Central memory CD4-positive, alpha-beta T cell (primary cell): ENCODE measurements at places on chromosomes 12 and 14.

DNA sequence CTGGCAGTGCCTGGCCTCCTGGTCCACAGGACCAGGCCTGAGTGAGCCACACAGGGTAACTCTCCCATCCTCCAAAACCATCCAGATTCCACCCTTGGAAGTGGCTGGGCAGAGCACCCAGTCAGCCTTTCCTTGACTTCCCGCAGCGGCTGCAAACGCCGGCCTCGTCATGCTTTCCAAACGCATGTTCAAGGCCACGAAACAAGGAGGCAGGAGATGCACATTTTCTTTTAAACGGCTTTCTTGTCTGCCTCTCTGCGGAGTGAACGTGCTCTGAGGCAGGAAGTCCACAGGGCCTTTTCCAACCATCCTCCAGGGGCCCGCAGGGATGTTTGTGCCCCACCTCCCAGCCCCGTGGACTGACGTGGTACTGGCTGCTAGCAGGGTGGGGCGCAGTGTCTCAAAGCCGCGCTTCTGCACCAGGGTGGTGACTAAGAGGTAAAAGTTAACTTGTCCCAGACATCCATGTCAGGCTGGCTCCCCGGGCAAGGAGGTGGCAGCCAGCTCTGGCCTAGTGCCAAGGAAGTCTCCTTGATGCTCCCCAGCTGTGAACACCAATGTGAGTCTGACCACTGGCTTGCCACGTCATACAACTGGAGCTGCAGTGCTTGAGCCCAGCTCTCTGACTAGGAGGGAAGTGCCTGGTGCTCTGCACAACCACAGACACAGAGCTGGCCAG lies 45.0 kb downstream of the KCNA5 start:
- no peak for DNase-seq

GRCh38 chr14:75660238-75660629 lies 442 bp downstream of the ERG28 start:
- DNase-seq = no peak

DNA sequence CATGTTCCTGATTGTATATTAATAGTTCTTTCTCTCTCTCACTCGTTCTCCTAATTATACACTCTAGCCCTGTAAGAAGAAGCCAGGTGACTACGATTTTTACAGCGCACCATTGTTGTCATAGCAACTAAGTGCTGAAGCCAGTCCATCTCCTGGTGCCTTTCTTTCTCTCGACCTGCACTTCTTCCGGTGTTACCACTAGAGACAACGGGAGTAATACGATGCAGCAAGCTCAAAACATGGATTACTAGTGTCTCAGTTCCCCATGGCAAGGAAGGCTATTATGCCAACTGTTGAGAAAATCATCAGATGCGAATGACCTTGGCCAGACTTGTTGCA lies 40.8 kb upstream of the DCD start:
- no peak for DNase-seq

DNA sequence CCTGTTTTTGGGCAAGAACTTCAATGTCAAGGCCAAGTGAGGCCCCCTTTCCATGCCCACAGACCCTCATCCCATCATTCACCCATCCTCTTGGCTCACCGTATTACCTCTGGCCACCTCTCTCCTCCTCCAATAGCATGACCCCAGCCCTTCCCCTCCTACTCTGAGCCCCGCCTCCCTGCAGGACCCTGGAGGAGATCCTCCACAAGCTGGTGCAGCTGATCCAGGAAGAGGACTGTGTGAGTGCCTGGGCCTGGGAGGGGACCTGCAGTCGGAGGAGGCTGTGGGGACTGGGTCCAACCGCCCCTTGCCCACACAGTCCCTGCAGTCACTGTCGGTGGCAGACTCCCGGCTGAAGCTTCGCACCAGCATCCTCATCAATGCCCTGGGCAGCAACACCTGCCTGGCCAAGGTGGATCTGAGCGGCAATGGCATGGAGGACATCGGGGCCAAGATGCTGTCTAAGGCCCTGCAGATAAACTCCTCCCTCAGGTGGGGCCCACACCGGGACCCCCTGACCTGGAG lies 7.2 kb downstream of the CARMIL3 start:
- DNase-seq = no peak

DNA sequence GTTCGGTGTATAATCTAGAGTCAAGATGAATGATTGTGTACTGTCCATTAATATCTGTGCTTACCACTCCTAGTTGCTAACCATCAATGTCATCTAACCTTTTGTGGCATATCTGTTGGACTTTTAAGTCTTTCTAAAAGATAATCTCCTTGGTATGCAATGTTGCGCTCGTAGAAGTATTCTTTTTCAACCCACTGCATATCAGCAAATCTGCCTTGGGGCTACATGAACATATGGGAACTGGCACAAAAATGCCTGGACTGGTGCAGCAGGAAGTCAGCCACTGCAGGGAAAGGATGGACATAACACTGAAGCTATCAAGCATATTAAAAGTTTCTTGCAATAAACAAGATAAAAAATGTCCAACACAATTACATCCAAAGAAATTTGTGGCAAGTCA lies 124.3 kb upstream of the SLC38A4 start:
- DNase-seq = no peak

DNA sequence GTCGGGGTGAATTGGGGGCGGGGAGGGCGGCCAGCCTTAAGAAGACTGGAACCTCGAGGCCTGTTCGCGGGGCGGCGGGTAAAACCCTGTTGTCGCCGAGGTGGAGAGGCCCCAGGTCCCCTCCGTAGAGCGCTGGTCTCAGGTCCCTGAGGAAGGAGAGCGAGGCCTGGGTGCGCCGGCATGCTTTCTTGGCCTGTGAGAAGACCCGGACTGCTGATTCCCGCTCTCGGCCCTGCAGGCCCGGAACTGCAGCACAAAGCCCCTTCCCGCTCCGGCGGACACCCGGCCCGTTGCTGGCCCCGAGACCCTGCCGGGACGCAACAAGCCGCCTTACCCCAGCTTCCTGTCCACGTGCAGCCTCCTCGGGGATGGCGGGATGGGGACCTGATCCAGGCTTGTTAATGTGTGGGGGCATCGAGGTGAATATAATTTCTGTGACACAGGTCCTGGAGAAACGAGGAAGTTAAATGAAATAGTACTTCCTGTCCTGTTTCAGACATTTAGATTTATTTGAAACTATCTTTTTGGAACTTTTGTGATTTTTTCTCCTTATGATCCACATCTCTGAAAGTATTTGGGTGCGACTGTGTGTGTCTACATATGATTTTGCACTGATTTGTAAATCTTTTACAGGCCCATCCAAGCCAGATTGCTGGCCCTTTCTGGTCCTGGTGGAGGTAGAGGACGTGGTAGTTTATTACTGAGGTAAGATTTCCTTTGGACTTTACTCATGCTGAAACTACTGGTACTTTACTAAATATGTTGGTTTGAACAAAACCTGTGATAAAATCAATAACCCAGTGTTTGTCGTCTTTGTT lies 600 bp downstream of the PNN start:
- DNase-seq = no peak

DNA sequence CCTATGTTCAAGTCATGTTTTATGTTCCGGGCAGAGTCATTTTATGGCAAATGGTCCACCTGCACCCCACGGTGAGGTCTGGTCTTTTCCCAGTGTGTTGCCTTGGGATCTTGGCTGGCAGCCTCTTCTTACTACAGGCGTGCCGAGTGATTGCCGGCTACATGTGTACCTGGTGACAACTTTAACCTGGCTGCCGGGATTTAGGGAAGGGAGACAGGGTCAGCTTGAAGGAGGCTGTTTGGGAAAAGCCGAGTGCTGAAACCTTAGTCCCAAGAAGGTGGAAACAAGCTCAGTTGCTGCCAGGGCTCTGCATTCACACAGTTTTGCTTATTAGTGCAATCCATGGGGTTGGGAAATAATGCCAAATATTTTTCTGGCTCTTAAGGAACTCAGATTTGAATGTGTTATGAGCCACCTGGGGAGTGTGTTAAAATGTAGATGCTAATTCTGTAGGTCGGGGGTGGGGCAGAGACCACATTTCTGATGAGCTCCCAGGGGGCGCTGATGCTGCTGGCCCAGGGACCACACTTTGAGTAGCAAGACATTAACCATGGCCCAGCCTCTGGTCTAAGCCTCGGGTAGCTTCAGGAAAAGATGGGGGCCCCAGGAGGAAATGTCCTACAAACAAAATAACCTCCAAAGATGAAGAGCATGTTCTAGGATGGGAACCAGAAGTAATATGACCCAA lies 179.6 kb downstream of the TBX5 start:
- no peak for DNase-seq

DNA sequence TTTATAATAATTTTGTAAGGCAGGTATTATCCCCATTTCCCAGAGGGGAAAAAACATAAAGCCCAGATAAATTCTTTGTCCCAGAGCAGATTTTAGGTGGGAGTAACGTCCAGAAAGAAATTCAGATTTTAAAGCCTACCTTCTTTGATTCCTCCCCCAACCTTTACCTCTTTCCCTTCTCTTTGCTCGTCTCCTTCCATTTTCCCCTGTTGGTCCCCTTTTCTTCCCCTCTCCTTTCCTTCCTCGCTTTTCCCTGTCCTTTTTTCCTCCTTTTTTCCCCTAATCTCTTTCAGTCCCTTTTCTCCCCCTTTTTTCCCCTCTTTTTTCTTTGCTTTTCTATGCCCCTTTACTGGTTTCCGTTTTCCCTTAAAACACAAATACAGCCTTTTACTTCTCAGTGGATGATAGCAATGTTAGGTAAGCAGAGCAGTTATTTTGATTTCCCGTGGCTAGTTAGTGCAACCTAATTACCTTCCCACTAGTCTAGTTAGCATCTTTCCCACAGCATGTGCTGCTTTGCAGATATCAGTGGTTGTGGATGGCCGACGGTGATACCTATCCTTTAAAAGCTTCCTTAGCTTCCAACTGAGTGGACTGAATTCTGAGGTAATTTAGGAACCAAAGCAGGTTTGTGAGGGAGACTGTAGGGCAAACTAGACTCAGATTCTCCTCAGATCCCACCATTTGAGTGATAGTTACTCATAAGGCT lies 10.9 kb upstream of the AKAP6 start:
- no peak for DNase-seq

DNA sequence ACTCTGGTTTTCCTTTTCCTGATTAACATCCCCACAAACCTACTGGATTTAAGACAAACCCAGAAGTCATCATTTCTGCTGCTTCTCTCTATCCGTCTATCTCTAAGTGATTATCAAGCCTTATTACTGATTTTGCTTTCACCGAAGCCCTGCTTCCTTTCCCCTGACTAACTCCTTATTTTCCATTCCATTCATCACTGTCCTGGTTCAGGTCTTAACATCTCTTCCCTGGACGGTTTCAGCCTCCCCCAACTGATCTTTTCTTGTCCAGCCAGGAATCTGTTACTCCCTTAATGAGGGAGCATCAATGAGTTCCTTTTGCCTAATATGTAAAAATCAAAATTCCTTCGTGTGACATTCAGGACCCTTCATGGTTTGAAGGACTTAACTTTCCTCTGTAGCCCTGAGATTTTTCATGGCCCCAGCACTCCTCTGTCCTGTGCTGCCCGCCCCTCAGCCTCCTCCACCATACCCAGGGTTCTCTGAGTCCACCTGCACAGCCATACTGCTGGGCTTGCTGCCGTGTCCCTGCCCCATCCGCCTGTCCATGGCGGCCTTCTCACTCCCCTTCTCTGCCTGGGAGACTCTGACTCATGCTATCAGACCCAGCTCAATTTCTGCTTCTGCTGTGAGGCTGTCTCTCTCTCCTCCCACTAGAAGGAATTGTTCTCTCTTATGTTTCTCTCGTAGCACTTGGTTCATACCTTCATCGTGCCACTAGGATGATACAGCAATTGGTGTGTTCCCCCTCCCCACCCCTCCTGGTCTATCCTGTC lies 167.8 kb upstream of the HIF1A start:
- no peak for DNase-seq

GRCh38 chr12:92628476-92628875 lies 74.3 kb upstream of the PLEKHG7 start:
- DNase-seq = no peak

GRCh38 chr12:111557271-111558106 lies 41.6 kb downstream of the ATXN2 start:
- no peak for DNase-seq

GRCh38 chr12:93827669-93828068 lies 150.5 kb downstream of the CRADD start:
- DNase-seq = no peak

GRCh38 chr12:92295523-92295922 lies 149.9 kb upstream of the BTG1 start:
- no peak for DNase-seq

DNA sequence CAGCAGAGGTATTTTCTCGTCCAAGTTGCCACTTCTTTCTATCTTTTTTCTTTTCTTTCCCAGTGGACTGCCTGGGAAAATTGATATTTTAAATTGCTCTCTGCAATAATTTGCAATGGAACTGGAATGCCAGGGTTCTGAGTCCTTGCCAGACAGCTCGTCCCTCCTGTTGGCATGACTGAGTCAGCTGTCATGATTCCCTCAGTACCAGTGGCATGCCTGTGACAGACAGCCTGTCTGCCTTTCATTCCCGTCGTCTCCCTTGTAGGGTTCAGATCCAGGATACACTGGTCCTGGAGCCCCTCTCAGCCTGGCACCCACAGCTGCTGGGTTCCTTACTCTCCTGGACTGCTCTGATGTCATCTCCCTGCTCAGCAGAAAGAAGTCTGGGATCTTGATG lies 84.8 kb downstream of the PTPN11 start:
- DNase-seq = no peak

DNA sequence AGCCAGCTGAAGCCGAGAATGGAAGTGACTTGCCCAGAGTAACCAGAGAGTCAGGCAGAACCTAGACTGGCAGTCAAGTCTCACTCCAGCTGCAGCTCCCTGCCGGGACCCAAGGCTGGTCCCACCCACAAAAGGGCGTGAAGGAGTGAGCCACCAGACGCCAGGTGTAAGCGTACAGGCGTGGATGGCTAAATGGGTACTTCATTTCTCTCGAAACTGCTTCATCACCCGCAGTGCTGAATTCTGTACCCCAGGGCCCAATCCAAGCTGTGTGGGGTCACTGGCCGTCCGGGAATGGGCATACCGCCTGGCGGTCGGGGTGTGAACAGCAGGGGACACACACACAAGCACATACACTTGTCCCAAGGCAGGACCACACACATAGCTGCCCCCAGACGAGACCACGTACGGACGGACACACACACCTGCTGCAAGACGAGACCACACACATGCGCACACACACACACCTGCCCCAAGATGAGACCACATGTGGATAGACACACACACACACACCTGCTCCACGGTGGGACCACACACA lies 34.8 kb downstream of the DEGS2 start:
- DNase-seq = no peak

- DNase-seq = no peak
Observed at GRCh38 chr14:104262515-104263514, 124.4 kb downstream of the KIF26A start.

DNA sequence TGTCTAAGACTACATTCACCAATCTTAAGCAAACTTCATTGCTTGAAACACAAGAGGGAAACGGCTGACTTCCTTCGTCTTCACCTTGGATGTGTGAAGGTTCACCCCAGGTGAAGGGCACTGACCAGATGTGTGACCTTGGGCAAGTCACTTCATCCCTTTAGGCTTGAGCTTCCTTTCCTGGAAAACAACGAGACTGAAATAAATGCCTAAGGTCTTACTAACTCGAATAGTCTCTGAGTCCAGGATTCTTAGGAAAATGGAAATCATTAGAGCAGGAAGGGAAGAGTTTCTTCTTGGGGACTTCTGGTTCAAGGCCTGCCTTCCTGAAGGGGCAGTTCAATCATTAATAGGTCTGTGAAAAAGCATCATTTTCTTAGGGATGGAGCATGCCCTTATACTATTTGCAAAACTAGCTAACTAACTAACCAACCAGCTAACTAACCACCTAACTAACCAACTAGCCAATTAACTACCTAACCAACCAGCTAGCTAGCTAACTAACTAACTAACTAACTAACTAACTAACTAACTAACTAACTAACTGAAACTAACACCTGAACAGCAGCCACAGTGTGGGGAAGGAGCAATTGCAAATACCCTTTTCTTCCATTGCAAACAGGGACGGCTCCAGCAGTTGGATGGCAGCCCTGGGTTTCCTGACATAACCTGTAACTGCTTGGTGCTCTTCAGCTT lies 31.5 kb upstream of the EMP1 start:
- no peak for DNase-seq

GRCh38 chr12:2336409-2336829 lies 283.6 kb downstream of the CACNA1C start:
- no peak for DNase-seq
